Uterus (tissue), 4 donors: ENCODE measurements at places on chromosomes 13 and 19. TPM values are rescaled to one million over a fixed set of nuclear protein-coding genes. Genes with fewer than 3 reads are reported as not detected.

Gene DPP9
- total RNA-seq = 17.8 TPM

Gene INAFM1
- total RNA-seq = 39.5 TPM

Gene NXNL1
- total RNA-seq = not detected

GRCh38 chr19:5281588-5281987, 59.0 kb downstream of the PTPRS start:
- H3K27ac ChIP-seq = peak overlapping the region; percentile 45
- H3K4me3 ChIP-seq = no peak overlapping the region
- H3K27me3 ChIP-seq = no peaks in the 10 kb centered on the region
- H3K4me1 ChIP-seq = no peaks in the 10 kb centered on the region

GRCh38 chr13:33262594-33262993, 23.0 kb downstream of the STARD13 start:
- no peak overlapping the region for H3K4me3 ChIP-seq
- H3K4me1 ChIP-seq = no peaks in the 10 kb centered on the region
- DNase-seq = no peak
- no peaks in the 10 kb centered on the region for H3K27me3 ChIP-seq

DNA sequence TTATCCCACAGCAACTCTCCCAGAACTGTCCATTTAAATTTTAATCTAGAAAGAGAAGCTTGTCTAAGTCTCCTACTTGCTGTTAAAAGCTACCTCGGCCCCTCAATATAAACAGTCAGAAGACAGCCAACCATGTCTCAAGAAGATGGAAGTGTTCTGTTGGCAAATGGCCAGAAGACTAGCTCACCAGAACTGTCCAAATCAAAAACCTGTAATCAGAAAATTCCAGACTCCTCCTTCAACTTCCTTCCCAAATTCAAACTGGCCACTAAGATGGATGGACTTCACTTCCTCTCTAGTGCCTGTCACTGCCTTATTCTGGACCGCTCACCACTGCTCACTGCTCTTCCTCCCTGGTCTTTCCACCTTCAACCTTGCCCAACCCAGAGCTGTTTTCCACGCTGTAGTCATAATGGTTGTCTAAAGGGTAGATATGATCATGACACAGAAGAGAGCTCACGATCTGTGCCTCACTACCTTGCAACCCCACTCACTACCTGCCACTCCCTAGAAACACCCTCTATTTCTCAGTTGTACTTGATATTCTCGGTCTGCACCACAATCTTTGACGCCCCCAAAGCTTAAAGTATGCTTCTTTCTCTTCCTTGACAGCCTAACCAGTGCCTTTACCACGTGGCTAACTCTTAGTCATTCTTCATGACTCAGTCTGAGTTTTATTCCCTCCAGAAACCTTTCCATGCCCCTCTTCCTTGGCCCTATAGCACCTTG, 9.2 kb downstream of the FGF14 start:
- H3K4me3 ChIP-seq = no peak overlapping the region
- H3K4me1 ChIP-seq = no peaks in the 10 kb centered on the region
- H3K36me3 ChIP-seq = no peaks in the 10 kb centered on the region
- H3K27ac ChIP-seq = no peak overlapping the region
- no peak for DNase-seq

- no peaks in the 10 kb centered on the region for H3K36me3 ChIP-seq
- H3K4me1 ChIP-seq = no peaks in the 10 kb centered on the region
- DNase-seq = no peak
- peak overlapping the region; percentile 75 for H3K4me3 ChIP-seq
Observed at GRCh38 chr19:39971380-39972035, 543 bp downstream of the PSMC4 start.

GRCh38 chr13:59086147-59086546, 1077.6 kb downstream of the DIAPH3 start:
- no peaks in the 10 kb centered on the region for H3K27me3 ChIP-seq
- H3K36me3 ChIP-seq = no peaks in the 10 kb centered on the region
- DNase-seq = no peak
